GM06990 (cell line): ENCODE measurements at places on chromosomes 13 and 19.

DNA sequence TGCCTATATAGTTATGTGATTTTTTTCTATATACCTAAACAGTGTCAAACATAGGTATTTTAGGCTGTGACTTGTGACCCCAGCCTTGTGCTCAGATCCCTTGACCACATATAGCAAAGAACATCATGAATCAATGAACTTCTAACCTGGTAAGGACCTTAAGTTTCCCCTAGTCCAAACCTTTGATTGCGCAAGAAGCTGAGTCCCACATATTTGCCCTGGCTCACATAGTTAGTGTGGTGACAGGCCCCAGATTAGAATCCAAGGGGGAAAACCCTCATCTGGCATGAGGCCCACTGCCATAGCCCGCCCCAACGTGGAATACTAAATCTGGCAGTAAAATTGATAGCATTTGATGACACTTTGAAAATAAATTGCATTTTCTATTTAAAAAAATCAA is 171.8 kb downstream of the MZT1 start:
- no peak for DNase-seq

DNA sequence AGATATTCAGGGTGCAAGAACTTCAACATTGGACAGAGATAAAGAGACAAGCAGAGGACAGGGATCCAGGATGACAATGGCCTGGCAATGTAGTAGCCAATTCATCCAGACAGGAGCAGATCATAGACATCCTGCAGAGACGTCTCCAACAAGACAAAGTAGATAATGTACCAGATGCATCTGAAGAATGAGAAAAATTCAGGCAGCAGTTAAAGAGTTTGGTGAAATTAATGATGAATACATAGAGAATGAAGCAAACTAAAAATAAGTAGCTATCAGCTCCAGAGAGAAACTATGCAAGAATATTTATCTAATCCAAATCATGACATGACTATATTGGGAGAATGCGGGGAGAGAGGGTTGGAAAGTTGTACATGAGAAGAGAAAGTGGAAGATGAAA is 278.4 kb upstream of the DACH1 start:
- DNase-seq = no peak

GRCh38 chr13:77786695-77787287 is 89.3 kb downstream of the SLAIN1 start:
- DNase-seq = no peak

- no peak for DNase-seq
Observed at GRCh38 chr13:25738342-25739196, 313.2 kb downstream of the SHISA2 start.

GRCh38 chr13:26062853-26063444 is 11.1 kb upstream of the SHISA2 start:
- DNase-seq = no peak

DNA sequence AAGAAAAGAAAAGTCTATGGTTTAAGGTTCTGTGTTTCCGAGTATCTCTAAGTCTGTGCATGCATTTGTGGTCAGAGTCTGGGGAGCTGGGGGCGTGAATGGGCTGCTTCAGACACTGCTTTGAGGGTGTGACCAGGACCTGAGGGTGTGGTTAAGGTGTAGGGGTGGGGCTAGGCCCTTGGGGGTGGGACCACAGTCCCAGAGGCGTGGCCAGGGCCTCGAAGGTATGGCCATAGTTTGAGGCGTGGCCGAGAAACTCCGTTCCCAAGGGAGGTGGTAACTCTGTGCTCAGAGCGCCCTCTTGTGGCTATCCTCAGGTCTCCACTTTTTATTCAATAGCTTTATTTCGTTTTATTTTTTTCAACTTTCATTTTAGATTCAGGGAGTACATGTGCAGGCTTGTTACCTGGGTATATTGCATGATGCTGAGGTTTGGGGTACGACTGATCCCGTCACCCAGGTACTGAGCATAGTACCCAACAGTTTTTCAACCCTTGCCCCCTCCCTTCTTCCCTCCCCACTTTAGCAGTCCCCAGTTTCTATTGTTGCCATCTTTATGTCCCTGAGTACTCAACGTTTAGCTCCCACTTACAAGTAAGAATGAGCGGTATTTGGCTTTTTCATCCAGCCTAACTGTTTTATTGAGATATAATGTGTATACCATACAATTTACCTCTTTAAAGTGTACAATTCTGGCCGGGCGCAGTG is 7.0 kb upstream of the CBLC start:
- DNase-seq = peak; percentile 96

GRCh38 chr13:74450964-74451363 is 316.8 kb upstream of the KLF12 start:
- DNase-seq = no peak

- no peak for DNase-seq
Observed at GRCh38 chr13:21014502-21015170, 46.8 kb downstream of the LATS2 start.

- DNase-seq = no peak
Observed at GRCh38 chr13:47415048-47415447, 518.2 kb upstream of the HTR2A start.
